ENCODE measurements at places on chromosomes 6 and 20.

DNA sequence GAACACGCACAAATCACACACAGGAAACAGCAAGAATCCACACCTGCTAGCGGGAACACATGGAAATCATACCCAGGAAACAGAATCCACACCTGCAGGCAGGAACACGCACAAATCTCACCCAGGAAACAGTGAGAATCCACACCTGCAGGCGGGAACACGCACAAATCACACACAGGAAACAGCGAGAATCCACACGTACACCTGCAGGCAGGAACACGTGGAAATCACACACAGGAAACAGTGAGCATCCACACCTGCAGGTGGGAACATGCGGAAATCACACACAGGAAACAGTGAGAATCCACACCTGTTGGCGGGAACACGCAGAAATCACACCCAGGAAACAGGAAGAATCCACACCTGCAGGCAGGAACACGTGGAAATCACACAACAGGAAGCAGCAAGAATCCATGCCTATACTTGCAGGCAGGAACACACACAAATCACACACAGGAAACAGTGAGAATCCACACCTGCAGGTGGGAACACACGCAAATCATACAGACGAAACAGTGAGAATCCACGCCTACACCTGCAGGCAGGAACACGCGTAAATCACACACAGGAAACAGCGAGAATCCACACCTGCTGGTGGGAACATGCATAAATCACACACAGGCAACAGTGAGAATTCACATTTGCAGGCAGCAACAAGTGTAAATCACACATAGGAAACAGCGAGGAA is 108.6 kb downstream of the DLL1 start:
- DNase-seq = no peak

GRCh38 chr6:3164388-3164787 is 7.0 kb upstream of the TUBB2A start:
- no peak for DNase-seq

DNA sequence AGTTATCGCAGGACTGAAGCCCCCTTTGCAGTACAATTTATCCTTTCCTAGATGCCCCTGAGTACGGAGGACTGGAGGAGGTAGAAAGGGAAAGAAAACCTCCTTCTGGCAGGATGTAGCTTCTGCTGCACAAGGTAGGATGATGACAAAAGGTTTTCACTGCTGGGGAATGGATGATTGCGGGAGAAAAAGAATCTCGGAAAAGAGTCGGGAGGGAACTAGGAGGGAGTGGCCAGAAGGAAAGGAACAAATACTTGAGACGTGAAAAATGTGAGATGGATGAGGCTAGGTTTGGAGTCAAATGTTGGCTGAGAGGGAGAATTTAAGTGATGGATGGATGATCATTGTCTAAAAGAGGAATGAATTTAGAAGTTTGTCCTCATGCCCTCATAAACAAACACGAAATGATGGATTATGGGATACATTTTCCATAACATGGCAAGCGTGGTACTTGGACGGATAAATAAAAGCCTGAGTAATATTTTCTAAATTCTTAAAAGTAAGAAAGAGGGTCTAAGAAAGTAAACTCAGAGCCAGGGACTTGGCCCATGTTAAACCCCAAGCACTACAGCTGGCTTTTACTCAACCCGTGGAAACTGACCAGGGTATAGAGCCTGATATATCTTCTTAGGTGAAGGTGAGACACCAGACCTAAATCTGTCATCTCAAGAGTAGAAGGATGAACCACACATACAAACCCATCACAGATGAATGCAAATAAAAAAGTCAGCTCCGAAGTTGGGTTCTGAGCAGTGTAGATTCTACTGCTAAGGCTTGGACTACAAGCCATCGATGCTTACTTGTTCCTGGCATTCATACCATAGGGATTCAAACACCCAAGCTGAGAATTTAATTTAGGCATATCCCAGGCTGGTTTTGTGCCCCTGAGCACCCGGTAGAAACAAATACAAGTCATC is 72.4 kb downstream of the HFE start:
- no peak for DNase-seq

- no peak for DNase-seq
Measured at GRCh38 chr6:28402197-28402596, 2.6 kb upstream of the ZSCAN12 start.

DNA sequence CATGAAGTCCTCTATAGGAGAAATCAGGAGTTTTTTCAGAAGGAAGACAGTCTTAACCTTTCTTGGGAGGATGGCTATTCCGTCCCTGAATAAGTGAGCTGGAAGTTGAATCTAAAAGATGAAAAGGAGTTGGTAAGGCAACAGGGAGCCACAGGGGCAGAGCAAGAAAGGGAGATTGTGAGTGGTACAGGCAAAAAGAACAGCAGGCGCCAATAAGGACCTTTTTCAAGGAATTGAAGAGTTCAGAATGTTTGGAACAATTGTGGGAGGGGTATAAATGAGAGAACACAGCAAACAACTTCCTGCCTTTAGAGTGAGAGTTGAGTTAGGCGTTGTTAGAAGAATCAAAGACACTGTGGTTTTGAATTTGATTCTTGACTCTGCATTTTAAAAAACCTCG is 1003.7 kb downstream of the EPHA7 start:
- DNase-seq = no peak

DNA sequence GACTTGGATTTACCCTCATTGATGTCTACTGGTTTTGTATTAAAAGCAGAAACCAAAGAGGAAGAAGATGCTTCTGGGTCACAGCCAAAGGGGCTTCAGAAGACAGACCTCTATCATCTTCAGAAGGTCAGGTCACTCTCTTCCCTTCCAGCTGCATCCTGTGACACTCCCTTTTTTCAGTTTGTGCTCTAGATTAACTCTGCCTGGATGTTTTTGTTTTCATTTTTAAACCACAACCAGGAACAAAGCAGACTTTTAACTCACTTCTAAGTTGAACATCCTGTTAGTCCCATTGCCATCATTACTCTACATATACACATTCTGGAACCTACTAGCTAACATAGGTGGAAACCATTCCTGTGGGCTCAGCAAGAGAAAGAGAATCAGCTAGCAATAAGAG is 45.2 kb downstream of the AKIRIN2 start:
- DNase-seq = no peak

GRCh38 chr20:50108556-50109235 is 4.3 kb downstream of the UBE2V1 start:
- no peak for DNase-seq

- DNase-seq = no peak
Measured at GRCh38 chr20:46894579-46894958, at the start of gene EYA2. Gene EYA2, plus strand, starts transcription at chr20:46894843. Its CDS starts 95,168 bp downstream, at chr20:46990011.

GRCh38 chr20:61934716-61935530 is 130.8 kb downstream of the TAF4 start:
- DNase-seq = peak; percentile 10

- no peak for DNase-seq
Measured at GRCh38 chr6:13429406-13429753, 58.0 kb downstream of the GFOD1 start.

- DNase-seq = no peak
Measured at GRCh38 chr20:60327971-60328660, 369.9 kb downstream of the CDH26 start.

DNA sequence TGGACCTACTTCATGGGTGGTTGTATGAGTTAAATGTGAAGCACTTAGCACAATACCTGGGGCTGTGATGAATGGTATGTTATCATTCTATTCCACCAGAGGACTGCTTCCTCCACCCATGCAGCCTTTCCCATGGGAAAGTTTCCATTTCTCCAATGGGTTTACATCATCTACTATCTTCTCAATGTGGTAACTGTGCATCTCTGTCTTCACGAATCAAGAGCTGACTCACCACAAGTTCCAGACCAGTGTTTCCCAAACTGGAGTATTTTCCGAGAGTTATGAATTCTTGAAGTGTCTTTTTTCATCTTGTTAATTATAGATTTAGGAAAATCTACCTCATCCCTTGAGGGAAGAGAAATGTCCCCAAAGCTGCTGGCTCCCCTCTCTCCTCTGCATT is 182.8 kb downstream of the UNC5CL start:
- DNase-seq = peak; percentile 19

DNA sequence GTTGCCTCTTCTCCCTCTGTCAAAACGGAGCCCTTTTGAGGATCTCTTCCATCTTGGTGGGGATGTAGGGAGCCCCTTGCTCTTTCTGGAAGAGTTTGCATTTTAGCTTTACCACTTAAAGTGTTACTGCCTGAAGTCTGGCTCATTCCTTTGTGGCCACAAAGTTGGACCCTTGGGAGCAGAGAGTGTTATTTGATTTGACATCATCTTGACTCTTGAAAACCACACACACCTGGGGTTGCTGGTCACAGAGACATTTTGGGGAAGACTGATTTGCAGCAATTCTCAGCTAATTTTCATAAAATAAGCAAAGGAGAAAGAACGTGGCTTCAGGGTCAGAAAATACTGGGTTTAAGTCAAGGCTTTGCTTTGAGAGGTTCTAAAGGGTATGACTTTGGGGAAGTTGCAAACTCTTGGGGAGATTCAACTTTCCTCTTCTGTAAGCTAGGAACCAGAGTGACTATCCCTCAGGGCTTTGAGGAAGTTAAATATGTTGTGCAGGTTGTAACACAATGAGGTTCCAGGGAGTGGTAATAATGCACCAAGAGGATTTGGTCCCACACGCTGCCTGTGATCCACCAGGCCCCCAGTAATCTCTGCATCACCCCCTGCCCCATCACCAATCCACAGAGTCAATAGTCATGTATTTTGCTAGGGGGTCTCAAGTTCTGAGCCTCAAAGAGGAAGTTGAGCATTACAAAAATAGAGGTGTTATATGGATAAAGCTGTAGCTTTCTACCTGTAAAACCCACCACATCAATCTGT is 141.6 kb upstream of the SLC24A3 start:
- DNase-seq = no peak

DNA sequence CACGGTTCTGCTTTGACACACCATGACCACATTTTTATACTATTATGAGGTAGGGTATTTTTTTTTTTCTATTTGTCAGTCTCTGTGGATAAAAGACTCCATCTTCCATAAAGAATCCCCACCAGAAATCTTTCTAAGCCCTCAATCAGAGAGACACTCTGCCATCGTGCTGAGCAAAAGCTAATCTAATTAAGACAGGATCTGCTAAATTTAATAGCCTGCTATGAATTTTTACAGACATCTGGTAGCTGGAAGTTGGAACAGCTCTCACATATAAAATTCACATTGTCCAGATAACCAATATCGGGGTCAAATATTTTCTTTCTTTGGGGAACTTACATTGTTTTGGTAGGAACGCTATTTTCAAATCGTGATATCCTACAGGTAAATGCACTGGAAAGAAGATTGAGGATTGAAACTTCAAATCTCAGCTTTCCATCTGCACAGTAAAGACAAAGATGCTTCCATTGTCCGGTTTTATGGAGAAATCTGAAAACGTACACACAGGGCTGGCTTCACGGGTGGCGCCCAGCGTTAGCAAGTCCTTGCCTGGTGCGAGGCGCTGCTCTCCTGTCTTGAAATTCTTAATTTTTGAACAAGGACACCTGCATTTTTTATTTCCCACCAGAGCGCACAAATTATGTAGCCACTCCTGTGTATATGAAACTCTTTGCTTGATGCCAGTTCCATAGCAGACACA is 573.8 kb upstream of the NOX3 start:
- DNase-seq = no peak

GRCh38 chr6:108686896-108687295 is 126.2 kb downstream of the FOXO3 start:
- no peak for DNase-seq

DNA sequence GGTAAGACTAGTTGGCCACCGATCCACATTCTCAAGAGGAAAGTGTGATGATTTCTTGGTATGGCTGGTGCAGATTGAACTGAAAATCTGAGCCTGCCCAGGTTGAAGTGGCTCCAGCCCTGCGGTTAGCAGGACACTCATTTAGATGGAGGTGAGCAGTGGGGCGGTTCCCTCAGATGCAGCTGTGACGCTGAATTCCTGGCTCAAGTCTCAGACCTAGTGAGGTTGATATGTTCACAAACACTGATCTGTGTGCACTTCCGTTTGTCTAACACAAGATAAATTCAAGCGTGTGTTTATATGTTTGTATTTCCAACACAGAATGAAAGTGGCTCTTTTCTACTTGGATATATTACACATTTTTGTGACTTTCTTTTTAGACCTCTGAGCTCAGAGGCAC is 83.4 kb upstream of the FRMD1 start:
- no peak for DNase-seq

DNA sequence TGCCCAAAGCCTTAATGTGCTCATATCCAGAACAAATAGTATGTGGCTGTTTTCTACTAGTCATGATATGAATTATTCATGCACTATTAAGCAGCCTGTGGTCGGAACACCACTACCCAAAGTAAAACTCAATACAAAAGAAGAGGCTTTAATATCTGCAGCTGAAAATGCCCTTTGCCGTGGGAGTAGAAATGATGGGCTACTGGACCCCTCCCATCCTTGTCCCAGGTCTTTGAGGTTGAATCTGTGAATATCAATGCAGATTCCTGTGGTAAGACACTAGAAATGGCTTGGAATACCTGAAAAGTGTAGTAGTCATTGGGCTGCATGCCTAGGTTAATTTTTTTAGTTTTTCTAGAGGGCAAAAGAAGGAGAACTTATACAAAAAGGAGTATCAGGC is 303.7 kb downstream of the TBC1D7 start:
- DNase-seq = no peak

GRCh38 chr20:40646361-40646760 is 42.7 kb downstream of the MAFB start:
- no peak for DNase-seq

DNA sequence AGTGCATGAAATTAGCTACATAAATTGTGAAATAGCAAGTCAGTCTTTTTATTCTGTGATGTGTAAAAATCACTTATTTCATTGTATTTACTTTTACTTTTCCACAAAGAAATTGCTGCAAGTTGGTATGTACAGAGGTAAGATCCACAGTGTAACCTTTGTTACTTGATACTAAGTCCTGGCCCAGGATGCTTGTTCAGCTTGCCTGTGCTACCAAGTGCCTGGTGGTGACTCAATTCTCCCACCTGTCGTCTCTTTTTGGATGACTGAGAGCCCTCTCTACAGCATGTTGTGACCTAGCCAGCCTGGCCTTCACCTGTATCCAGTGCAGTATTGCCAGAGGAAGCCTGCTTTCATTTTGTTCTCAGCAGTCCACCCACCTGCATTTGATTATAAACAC is 54.9 kb downstream of the ANKRD6 start:
- no peak for DNase-seq

GRCh38 chr20:49573900-49574416 is 6.0 kb upstream of the PTGIS start:
- no peak for DNase-seq

DNA sequence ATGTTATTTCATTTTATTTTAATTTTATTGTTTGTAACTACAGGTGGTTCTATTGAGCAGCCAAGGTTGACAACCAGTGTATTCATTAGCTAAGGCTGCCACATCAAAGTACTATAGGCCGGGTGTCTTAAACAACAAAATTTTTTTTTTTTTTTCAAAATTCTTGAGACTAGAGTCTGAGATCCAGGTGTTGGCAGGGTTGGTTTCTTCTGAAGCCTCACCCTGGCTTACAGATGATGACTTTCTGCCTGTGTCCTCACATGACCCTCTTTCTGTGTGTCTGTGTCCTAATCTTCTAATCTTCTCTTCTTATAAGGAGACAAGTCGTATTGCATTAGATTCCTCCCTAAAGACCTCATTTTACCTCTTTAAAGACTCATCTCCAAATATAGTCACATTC is 208.4 kb downstream of the MANEA start:
- DNase-seq = no peak

GRCh38 chr6:72966628-72967280 is 258.5 kb downstream of the KHDC1L start:
- no peak for DNase-seq
